ENCODE measurements at places on chromosomes 11 and 22. TPM values are rescaled to one million over a fixed set of nuclear protein-coding genes. Genes with fewer than 3 reads are reported as not detected.

The HEPHL1 gene
- 0.33 TPM for total RNA-seq

DNA sequence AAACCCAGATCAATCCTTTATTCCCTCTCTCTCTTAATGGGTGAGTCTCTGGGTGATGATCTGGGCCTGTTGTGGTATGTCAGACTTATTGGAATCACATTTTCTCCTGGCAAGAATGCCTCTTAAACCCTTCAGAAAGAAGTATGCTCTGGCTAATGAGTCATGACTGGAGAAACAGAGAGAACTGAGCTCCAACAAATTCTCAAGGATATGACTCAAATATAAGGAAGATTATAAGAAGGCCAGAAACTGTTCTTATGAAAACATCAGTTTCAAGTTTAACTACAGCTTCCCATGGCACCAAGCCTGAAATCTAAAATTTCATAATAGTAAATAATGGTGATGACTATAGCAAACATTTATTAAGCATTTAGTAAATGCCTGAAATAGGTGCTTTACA lies 83.9 kb downstream of the OR5AK2 start:
- no peak for DNase-seq

GRCh38 chr11:67463680-67464410 lies 5.2 kb downstream of the TMEM134 start:
- DNase-seq: peak; percentile 90

GRCh38 chr11:44652901-44653644 lies 73.7 kb upstream of the TSPAN18 start:
- DNase-seq: no peak

All from breast epithelium (tissue), 4 donors.